ENCODE measurements at places on chromosomes 4 and X.

DNA sequence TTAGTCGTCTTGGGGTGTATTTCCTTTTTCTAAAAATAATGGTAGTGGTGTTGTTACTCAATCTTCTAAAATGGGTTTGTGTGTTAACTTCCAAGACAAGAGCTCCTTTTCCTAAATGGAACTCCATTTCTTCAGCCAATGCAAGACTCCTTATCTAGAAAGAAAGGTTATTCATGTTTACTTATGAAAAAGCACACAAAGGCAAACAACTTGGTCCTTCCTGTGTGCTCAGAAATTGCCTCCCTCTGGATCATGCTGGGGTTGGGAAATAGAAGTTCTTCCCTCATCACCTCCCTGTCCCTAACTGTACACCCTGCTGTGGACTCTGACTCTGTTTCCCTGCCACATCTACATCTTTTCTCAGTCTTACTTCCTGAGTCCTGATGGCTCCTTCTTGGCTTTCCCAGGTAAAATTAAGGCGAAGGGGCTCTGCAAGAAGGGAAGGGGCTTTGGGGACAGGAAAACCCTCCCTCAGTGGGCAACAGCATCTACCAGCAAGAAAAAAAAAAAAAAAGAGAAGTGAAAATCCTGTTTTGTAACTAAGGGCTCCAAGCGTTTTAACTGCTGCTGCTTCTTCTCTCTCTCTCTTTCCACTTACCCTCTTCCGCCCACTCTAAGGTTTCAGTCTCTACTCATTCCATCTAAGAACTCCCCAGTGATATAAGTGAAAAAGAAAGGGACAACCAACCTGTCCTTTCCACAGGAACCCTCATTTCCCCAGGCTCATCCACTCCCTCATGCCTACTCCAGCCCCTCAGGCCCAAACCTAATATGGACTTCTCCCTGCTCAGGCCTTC lies 19.8 kb upstream of the TASL start:
- no peak for DNase-seq

GRCh38 chr4:6367371-6367851 lies 97.8 kb downstream of the WFS1 start:
- no peak for DNase-seq

- no peak for DNase-seq
These were observed at the start of gene ADH4 for GRCh38 chr4:99144070-99144469. TSS of gene ADH4 (minus strand) at chr4:99144297. CDS start at chr4:99144222, 75 bp downstream.

GRCh38 chr4:56648021-56648823 lies 32.9 kb downstream of the HOPX start:
- no peak for DNase-seq

GRCh38 chr4:26076896-26077295 lies 162.9 kb downstream of the SMIM20 start:
- DNase-seq: no peak
